MV-4-11 (cell line): ENCODE measurements at places on chromosomes 7 and 10.

GRCh38 chr10:114048472-114048871 lies 4.8 kb downstream of the ADRB1 start:
- DNase-seq, result no peak

GRCh38 chr10:28627102-28627501 lies 50.2 kb upstream of the BAMBI start:
- DNase-seq, result no peak

GRCh38 chr10:13787015-13787421 lies 200.3 kb downstream of the PRPF18 start:
- DNase-seq, result no peak

GRCh38 chr7:26526265-26526587 lies 234.6 kb downstream of the SNX10 start:
- DNase-seq, result no peak

DNA sequence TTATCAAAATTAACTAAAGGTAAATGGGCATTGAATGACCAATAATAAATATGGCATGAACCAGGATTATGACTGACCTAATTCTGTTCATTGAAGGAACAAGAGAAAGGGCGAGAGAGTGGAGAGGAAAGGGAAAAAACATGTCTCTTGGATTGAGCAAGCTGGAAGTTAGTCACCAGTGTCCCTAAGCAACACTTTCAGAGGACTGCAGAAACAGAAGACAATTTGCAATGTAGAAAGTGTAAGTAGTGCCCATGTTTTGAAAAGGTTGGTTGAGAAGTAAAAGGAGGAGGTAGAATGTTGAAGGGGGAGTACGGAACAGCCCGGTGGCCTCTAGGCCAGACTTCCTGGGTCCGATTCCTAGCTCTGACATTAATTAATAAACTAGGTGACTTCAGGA lies 94.6 kb downstream of the FAS start:
- peak; percentile 67 for DNase-seq

GRCh38 chr7:4201566-4201965 lies 480.5 kb upstream of the FOXK1 start:
- DNase-seq, result no peak

DNA sequence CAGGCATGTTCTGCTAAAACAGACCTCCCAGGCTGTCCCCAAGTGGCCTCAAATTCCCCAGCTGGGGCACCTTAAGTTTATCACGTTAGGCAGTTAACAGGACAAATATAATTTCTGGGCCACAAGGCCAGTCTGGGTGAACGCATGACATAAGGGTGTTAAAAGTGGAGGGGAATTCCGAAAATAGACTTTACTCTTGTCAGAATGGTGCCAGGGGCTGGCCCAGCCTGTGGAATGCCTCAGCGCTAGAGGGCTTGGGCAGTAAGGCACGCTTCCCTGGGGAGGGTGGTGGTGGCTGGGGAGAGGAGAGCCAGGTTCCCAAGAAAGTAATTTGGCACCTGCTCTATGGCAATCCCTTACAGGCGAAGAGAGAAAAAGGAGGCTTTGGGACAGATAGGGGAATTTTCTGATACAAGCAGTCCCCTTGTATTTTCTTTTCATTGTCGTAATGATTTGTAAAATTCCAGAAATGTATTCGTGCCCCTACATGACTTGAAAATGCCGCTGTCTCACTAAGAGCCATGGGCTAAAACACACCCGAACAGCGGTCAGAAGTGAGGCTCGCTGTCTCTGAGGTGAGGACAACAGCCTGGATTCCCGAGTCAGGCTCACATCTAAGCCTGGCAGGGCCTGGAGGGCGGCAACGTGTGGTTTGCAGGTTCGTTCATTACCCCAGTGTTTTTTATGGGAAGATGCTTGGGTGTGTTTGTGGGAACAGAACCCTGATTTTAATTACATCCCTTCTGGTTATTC lies 463.2 kb upstream of the GALNT17 start:
- DNase-seq, result no peak

- no peak for DNase-seq
Measured at GRCh38 chr10:126375926-126376554, 12.2 kb downstream of the ADAM12 start.

DNA sequence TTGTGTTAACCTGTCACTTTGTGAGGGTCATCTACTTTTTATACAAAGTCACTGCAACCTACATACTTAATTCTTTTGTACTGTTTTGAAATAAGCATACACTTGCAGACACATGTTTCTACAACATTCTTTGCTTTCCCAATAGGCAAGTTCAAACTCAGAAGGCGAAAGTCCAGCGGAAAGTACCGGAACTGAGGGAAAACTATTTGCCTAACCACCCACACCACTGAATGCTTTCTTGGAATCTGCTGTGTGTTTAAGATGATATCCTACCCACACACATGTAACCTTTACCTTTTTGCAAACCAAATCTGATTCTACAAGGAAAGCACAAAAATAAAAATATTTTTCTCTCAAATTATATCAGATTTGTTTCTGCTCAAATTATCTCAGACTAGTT lies 139.4 kb upstream of the AGR3 start:
- DNase-seq, result no peak

DNA sequence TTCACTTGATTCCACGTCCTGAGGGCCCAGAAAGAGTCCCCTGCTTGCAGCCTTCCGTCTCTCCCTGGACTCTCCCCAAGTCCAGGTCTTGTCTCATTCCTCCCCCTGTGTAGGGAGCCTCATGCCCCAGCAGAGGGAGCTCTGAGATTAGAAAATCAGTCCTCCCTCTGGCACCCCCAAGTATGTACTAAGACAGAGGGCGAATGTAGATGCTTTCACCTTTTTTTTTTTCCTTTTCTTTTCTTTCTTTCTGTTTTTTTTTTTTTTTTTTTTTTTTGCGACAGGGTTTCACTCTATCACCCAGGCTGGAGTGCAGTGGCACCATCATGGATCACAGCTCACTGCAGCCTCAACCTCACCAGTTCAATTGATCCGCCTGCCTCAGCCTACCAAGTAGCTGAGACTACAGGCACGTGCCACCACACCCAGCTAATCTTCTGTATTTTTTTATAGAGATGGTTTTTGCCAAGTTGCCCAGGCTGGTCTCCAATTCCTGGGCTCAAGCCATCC lies 10.3 kb downstream of the SFXN3 start:
- peak; percentile 81 for DNase-seq

DNA sequence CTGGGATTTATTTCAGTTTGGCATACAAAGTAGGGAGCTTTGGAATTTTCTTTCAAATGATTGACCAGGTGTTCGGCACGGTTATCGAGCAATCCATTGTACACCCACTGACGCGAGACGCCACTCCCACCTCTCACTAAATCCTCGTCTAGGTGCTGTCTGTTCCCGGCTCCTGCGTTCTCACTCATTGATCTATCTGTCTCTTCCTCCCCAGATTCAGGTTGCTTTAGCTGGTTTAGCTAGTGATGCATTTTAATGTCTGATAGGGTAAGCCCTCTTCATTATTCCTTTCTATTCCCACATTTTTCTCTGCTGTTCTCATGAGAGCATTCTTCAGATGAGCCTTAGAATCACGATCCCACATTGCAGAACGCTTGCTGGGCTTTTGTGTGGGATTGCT lies 91.7 kb downstream of the ELFN1 start:
- no peak for DNase-seq

- no peak for DNase-seq
Measured at GRCh38 chr7:142859829-142860228, 5.0 kb downstream of the EPHB6 start.

DNA sequence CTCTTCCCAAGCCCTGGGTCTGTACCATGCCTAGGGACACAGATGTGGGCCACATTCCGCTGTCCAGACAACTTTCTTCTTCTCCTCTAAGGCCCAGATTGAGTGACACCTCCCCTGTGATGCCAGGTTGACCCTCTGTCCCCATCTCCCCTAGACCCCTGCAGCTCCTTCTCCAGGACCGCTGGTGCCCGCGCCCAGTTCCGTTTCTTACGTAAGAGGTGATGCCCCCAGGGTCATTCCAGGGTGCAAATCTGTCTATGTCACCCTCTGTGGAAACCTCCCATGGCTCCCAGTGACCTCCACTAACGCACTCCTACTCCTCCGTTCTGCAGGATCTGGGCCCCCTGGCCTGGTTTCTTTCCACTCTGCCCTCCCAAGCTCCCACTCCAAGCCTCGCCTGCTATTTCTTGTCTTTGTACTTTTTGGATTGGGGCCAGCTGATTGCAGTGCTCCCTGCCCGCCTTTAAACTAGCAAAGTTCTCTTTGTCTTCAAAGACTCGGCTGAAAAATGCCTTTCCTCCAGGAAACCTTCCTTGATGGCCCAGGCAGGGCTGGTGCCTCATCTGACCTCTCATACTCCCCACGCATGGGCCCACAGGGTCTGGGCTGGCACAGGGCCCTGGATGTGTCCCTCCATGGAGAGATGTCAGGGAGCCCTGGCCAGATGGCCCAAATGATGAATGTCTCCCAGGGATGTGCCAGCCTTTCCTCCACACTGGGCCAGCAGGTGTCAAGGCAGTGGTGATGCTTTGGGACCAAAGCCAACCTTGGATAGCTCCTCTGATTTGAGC lies 21.3 kb upstream of the ELN start:
- DNase-seq, result no peak

DNA sequence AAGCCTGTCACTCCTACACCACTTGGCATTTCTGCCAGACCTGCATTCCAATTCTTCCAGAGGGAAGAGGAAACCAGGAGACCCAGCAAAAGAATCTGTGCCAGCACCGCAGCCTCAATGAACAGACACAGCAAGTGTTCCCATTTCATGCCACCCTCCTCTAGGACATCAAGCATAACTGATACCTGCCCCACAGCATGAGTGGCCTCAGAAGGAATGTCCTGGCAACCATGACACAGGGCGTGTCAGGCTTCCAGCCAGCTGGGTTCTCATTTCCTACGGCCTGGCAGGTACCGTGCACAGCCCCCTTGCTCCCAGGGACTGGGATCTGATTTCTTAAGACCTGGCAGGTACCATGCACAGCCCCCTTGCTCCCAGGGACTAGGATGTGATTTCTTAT lies 7.8 kb downstream of the MAD1L1 start:
- no peak for DNase-seq

GRCh38 chr7:43669286-43670081 lies 59.8 kb downstream of the COA1 start:
- DNase-seq, result no peak

DNA sequence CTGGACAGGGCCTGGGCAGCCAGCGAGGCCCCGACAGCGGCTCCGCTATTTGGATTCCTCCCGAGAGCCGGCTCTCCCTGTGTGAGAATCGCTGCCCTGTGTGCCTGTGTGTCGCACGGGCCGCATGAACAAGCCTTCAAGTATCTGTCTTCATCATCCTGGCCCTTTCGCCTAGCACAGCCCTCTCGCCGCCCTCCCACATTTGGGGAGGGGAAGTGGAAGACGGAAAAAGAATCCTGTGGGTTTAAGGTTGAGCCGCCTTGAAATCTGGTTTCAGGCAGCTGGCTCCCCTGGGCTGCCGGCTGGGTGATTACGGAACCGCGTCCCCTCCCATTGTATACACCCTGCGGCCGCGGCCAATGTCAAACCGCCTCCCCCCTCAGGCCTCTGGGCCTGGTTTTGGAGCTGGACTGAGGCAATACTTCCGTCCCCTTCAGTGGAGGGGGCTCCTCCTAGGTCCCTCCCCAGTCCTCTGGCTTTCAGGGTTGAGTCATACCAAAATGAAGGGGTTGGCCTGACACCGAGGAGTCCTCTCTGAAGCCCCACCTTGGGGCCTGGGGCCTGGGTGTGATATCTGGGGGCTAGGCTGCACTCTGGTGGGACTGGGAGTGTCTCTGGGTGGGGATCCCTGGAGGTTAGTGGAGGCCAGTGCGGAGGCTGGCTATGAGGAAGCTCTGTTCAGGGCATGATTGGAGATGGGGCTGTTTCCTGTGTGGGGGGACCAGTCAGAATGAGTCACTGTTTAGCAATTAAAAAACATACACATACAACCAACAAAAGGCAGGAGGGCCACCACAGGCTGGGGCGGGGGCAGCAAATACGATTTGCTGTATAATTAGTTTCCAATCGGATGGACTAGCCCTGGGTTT lies 1.7 kb downstream of the TRIM8 start:
- DNase-seq, result peak; percentile 99

- DNase-seq, result no peak
Measured at GRCh38 chr7:156753229-156753560, 112.6 kb downstream of the RNF32 start.

DNA sequence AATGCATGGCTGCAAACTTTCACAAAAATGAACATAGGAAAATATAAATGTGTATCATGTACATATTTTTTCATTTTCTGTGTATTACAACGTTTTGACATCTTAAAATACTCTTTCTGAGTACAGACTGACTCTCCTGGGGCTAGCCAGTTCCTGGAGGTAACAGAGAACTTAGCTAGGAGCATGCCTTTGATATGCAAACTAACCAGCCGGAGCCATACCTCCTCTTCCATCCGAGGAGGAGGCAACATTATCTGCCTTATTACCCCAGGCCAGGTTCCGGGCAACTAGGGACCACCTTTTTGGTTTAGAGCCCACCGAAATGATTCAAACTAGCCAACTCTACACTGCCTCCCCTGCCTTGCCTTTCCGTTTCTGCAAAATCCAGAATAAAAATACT lies 33.7 kb upstream of the HECW1 start:
- no peak for DNase-seq

DNA sequence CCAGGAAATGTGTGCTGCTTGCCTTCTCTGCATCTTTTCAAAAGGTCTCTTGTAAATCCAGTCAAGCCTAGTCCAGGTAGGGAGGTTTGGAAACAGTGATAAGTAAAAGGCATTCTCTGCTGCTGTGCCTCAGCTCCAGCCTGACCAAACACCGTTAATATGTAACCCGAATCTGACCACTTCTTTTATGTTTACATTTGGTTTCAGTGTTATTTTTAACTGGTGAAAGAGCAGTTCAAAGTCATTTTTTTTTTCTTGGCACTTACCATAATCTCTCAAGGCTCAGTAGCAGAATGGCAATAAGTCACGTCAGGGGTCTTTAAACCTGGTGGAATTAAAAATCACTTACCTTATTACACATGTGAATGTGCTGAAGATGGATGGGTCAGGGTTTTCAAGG lies 216.8 kb downstream of the PTEN start:
- peak; percentile 61 for DNase-seq

DNA sequence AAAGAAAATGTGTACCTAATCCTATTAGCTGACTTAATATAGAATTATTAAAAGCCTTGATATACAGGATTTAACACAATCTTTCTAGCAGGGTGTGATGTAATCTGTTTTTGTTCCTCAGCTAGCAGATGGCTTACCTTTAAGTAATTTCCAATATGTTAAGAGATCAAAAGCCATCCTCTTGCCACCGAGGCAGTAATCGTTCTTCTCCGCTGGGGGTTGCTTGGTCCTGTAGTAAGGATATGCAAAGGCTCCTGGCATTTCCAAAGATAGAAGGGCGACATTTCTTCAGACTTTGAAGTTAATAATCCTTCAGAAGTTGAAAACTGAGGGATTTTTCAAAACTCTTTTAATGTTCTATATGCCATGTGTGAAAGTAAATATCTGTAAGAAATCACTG lies 156.4 kb downstream of the FZD1 start:
- DNase-seq, result no peak

DNA sequence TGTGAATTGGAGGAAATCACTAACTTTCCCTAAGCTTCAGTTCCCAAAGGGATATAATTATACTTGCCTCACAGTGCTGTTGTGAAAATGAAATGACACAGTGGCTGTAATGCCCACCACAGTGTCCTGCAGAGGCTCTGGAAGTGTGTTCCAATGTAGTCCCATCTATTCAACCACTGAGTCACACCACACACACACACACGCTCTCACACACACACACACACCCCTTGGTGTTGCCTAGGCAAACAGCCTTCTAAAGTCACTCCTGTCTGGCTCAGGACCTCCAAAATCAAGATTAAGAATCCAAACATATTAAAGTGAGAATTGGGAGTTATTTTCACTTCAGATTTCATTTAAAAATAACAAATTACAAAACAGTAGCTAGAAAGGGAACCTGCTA lies 73.3 kb downstream of the NRCAM start:
- no peak for DNase-seq

GRCh38 chr7:81957517-81957916 lies 187.7 kb upstream of the HGF start:
- DNase-seq, result no peak
